ENCODE measurements at places on chromosomes 13 and 19.

DNA sequence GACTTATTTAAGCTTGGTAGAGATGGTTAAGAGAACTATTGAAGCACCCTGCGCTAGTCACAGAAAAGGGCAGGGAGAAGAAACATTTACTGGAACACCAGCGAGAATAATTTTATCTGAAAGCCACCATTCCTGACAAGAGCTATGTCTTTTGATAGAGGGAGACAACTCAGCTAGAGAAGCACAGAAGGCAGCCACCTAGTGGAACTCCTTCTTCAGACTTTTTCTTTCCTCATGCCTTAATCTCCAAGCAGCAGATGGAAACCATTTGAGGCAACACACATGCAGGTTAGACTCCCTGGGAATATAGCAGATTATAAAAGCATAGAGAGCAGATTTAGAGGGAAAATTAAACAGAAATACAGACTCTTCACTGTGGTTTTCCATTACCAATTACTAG, 813.4 kb downstream of the SLITRK6 start:
- no peak for DNase-seq

DNA sequence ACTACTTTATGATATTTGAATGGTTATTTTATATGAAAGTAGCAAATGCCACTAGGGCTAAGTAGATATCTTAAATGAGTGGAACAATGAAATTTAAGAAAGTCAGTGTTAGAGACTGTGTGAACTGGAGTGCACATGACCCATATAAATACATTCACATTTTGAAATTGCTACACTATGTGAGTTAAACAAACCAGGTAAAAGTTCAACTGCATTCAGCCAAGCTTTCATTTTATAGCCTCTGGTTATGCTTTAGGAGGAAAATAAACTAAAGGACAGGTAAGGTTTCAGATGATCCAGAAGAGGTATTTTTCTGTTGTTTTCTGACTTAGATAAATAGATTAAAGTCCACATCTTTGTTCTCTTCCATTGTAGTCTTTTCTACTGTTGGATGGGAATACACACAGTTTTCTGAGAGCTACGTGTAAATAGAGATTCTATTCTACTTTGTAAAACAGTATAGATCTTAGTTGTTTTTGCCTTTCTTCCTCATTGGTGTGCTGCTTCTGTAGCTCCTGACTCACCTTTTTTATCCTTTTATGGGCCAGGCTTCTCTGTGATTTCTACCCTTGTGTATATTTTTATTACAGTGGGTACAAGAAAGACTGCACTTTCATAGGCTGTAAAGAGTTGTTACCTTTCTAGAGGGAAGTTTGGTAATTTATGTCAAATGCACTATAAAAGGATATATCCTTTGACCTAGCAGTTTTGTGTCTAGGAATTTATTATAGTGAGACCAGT, 54.6 kb upstream of the KCTD4 start:
- no peak for DNase-seq

- DNase-seq, result no peak
These were observed 213.3 kb downstream of the KCNRG start for GRCh38 chr13:50228527-50228926.

GRCh38 chr13:63455938-63456337, 2040.3 kb upstream of the PCDH20 start:
- no peak for DNase-seq

DNA sequence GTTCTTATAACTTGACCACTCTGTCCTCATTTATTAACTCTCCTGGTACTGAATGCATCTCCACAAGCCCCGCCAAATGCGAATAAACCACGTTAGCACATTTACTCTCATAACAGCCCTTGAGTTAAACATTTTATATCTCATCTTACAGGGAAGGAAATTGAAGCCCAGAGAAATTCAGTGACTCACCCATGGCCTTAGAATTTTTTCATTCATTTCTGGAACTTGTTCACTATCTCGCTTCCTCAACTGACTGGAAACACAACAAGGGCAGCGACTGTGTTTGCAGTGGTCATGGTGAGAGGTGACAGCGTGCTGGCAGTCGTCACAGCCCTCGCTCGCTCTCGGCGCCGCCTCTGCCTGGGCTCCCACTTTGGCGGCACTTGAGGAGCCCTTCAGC, 39.5 kb downstream of the SERP2 start:
- no peak for DNase-seq

DNA sequence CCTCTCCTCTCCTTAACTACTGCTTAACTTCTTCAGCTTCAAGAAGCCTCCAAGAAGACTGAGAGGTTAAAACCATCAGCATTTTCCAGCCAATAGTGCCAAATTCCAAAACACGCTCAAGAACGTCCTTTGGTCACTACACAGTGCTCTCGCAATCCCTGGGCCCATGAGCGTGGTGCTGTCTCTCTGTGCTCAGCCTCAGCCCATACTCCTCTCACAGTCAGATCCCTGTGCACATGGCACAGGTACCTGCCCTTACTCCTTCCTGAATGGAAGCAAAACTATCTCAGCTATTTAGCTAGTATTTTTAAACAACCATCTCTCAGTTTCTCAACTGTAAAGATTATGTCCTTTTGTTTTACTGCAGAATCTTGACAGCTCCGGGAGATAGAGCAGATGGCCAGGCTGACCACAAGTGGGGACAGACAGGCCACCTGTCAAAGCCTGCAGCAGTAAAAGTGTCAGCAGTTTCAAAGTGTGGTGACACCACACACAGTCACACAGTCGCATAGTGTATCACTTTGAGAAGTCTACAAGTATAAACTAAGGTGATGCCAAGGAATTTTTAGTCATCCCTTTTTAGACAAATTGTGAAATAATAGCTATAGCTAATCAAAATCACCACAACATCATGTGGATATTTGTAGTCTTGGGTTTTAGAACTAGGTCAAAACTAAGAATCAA, 35.7 kb downstream of the DZIP1 start:
- no peak for DNase-seq

DNA sequence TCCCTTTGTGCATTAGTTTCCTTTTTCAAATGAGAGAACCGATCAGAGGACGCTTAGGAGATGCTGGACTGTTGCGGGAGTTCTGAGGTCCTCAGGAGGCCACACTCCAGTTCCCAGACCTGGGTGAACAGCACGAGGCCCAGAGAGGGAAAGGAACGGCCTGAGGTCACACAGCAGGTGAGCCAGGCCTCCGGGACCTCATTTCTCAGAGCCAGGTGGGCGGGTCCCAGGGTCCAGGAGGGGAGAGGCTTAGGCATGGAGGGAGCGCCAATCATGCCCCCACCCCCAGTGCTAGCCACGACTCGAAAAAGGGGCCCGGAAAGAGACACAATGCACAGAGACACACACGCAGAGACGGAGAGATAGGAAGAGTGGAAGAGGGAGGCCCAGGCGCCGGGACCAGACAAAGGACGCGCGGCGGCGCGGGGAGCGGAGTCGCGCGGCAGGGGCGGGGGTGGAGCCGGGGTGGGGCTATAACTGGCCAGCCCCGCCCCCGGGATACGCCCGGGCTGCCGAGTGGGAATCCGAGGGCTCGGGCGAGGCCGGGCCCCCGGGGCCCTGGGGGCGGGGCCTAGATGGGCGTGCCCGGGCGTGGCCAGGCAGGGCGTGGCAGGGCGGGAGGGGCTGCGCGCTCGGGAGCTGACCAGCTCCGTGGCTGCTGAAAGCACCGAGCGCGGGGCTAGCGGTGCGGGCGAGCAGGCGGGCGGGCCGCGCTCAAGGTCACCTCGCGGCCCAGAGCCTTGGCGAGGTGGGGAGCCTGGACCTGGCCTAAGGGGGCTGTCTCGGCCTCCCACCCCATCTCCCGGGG, 1.6 kb downstream of the ELAVL3 start:
- DNase-seq, result no peak

DNA sequence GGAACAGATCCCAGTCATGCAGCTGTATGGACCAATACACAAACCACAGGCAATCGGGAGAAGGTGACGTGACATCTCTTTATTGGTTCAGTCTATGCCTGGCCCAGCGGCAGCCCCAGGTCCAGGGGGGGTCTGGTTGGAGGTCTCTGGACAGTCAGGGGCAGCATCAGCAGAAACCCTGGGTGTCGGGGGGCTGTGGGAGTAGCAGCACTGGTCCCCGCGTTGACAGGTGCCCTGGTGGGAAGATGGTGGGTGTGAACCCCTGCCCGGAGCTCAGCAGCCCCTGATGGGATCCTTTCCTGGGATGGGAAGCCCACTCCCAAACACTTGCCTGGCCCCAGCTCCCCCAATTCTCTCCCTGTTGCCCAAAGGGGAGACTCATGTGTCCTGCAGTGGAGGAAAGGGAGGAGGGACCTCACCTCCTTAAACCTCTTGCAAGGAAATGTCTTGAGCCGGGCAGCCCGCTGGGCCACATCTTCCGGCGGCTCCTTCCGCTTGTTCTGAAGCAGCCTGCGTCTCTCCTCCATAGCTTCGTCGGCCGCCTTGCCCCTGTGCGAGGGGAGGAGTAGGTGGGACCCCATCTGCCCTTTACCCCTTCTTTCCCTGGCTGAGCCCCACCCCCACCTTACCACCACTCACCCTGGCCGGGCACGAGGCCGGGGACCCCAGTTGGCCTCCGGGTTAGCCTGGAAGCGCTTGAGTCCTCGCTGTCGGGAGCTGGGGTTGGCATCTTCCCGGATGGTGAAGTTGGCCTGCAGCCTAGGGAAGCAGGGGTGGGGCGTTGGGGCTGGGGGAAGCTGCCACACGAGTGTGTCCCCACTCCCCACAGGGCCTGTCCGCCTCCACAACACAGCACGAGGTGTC, 2.4 kb upstream of the LYL1 start:
- no peak for DNase-seq

GRCh38 chr19:50313812-50314536, 15.2 kb downstream of the KCNC3 start:
- DNase-seq, result no peak

GRCh38 chr19:13382633-13382938, 123.7 kb downstream of the CACNA1A start:
- no peak for DNase-seq

DNA sequence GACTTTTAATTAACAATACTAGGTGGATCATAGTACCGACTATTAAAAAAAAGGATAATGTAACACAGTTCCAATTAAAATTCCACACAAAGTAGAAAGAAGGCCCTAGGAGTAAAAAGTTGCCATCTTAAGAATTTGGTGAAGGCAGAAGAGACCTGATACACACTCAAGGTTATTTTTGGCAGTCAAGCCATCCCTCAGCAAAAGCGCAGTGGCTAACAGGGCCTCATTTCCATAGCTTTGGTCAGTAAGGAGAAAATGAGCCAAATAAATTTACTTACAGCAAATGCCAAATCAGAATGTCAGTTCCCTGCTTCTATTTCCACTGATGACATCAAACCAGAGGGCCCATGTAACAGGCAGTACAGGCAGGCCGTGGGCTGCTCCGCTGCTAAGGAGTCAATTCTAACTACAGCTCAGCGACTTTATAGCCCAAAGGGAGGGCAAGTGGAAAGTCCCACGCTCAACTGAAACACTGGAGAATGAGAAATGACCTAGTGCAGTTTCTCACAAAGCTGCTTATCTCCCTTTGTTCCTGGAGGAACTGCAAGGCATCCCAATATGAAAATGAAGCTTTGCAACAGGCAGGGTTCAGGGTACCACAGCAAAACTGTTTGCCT, 6.3 kb downstream of the ARGLU1 start:
- DNase-seq, result peak; percentile 26

- no peak for DNase-seq
These were observed 81.6 kb downstream of the DPF1 start for GRCh38 chr19:38142176-38143035.

GRCh38 chr19:42078538-42079275, 2.7 kb downstream of the ZNF574 start:
- no peak for DNase-seq

DNA sequence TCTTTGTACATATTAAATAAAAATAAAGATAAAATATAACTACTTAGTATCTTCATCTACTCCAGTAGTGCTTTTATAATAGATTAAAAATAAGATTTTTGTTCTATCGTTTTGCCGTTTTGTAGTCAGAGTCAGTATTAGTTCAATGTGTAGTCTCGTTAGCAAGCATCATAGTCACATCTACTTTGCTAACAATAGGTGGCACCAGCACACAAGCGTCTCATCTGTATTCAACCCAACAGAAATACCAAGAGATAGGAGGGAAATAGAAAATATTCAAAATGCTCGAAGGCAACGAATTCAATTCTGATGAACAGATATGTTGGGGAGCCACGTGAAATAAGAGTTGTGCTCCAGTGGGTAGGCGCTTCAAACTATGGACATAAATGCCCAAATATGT, 21.4 kb upstream of the MICU2 start:
- peak; percentile 46 for DNase-seq

GRCh38 chr19:16593181-16593580, 21.0 kb upstream of the SLC35E1 start:
- no peak for DNase-seq

All from RCC 7860 (cell line).